C1 segment of cervical spinal cord (tissue), 14 donors: ENCODE measurements at places on chromosomes 11 and 22.

- DNase-seq: no peak
These were observed 54.9 kb downstream of the C11orf91 start for GRCh38 chr11:33645686-33646085.

GRCh38 chr11:71385091-71385490, 63.1 kb downstream of the DHCR7 start:
- DNase-seq: peak; percentile 8

DNA sequence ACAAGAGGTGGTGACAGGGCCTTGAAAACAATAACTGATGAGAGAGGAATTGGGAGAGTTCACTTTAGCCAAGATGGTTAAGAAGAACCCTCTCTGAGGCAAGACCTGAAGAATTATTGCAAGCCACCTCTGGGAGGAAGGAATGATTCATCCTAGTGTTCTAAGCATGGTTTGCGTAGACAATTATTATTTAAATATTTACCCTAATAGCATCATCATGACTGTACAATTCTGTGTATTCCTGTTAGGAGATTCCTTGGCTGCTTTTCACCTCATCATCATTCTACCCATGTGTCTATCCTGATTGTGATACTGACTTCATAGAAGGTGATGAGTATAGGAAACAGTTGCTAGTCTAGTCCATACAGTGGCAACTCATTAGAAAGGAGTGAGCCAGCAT, 264.4 kb downstream of the DDX10 start:
- no peak for DNase-seq

GRCh38 chr22:24578355-24579257, 14.3 kb downstream of the LRRC75B start:
- no peak for DNase-seq

DNA sequence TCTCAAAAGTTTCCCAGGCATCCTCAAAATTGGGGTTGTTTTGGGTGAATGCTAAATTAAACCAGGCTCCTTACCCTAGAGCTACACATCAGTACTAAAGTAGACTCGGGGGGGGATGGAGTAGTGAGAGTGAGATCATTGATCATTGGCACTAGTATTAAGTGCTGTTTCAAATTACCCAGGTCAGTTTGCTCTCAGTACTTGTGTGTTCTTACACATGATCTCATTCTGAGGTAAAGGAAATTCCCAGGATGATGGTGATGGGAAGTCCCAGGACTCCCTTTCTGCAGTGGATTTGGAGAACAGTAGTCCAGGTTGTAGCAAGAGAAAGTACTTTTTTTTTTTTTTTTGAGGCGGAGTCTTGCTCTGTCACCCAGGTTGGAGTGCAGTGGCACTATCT, 12.5 kb downstream of the RBM4 start:
- DNase-seq: no peak
